MCF 10A (cell line): ENCODE measurements at places on chromosomes 11 and 22. TPM values are rescaled to one million over a fixed set of nuclear protein-coding genes. Genes with fewer than 3 reads are reported as not detected.

The CRACR2B gene
- total RNA-seq: 1.2 and 1.9 TPM in 2 replicates

DNA sequence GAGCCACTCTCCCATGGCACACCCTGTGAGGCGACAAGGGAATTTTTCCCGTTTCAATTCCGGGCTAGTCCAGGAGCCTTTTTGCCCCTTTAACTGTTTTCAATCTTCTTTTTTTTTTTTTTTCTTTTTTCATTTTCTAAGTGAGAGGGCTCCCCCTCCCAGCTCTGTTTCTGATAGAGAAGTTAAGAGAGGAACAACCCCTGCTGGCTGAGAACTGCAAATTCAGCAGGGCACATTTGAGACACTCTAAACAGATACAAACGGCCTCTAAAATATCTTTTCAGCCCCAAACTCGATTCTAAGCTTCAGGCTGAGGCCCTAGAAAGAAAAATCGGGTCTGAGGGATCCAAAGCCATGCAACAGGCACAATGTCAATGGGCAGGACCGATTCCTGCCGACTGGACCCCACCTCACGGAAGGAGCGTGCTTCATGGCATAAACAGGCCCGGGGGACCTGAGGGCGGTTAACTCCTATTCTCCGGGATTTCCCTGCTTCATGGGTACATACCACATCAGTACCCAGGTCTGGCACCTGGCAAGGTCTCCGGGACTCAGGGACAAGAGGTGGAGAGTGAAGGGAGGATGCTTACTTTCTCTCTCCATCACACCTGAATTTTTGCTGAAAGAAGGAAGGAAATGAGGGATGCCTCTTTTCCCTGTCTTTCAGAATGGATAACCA lies 627.5 kb downstream of the BUD13 start:
- DNase-seq: no peak

GRCh38 chr11:35683728-35684339 lies 21.3 kb downstream of the TRIM44 start:
- DNase-seq: peak; percentile 22

DNA sequence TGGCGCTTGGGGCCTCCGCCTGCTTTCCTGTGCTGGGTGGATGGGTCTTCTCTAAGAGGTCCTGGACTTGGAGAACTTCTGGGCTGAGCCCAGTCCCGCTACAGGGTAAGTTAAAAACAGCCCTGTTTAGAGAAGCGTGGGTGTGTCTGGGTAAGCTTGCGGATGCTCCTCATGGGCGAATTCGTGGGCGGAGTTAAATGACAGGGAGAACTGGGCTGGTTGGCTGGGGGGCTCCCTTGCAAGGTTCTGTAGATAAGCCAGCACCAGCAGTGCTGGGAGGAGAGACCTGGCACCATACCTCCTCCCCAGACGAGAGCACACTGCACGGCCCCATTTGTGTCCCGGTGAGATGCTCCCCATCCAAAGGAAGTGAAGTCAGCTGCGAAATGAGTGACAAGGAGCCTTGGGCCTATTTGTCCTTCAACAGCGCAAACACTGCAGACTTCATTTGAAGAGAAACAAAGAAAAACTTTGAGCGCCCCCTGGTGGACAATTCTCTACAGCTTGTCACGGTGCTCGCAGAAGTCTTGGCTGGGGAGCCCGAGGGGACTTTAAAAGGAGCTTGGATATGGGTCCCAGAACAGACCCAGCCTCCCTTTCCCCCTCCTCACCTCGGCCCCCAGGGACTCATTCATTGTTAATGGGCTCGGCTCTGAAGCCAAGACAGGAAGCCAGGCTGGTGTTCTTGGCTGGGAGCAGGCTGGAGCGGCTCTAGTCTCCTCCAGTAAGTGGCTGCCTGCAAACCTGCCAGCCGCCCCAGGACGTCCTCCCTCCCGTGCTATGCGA lies 39.5 kb downstream of the TP53I11 start:
- DNase-seq: peak; percentile 82

GRCh38 chr11:12556788-12557384 lies 117.3 kb upstream of the TEAD1 start:
- peak; percentile 96 for DNase-seq

The MRGPRF gene
- total RNA-seq: not detected in 2 replicates

GRCh38 chr11:65066805-65067291 lies 8.5 kb upstream of the NAALADL1 start:
- DNase-seq: no peak

- DNase-seq: no peak
These were observed 12.0 kb upstream of the GDPD5 start for GRCh38 chr11:75537740-75538139.

DNA sequence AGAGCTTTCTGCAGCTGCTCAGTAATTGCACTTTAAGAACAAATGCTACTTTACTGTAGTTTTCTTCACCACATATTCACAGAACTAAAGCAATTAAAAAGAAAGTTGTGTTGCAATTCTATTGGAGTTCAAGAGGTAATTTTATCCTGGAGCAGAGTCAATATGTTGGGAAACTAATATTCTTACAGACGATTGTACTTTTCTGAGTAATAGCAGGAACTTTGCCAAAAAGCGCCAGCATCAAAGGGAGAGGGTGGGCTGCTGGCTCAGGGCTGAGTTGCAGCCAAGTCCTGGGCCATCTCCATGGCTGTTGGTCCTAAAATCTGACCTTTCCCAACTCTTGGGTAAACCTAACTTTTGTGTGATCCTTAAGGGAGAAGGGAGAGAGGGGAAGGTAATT lies 73.6 kb upstream of the MYO18B start:
- peak; percentile 89 for DNase-seq

- peak; percentile 82 for DNase-seq
These were observed 21.7 kb upstream of the TNRC6B start for GRCh38 chr22:40156001-40156516.
